Esophagus muscularis mucosa (tissue), 4 donors: ENCODE measurements at places on chromosomes 1 and 21. TPM values are rescaled to one million over a fixed set of nuclear protein-coding genes. Genes with fewer than 3 reads are reported as not detected.

DNA sequence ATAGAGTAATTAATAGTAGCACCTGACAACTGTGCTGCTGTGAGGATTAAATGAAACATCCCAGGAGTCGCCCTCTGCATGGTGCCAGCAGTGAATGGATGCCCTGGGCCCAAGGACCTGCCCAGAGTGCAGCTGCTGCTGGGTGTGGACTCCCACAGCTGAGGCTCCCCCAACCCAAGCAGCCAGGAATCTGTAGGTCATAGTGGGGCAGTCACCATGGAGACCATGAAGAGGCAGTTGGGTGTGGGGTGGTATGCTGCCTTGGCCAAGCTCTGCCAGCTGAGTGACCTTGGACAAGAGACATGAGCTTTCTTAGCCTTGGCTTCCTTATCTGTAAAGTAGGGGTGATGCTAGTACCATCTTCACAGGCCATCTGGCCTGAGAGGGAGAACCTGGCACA, 9.4 kb downstream of the OLIG2 start:
- no peaks in the 10 kb centered on the region for H3K36me3 ChIP-seq
- DNase-seq: no peak
- H3K4me1 ChIP-seq: peaks cover 4% of the 10 kb centered on the region
- H3K4me3 ChIP-seq: no peak overlapping the region

GRCh38 chr1:61953076-61953789, 211.0 kb downstream of the PATJ start:
- no peaks in the 10 kb centered on the region for H3K27me3 ChIP-seq
- no peak overlapping the region for H3K4me3 ChIP-seq
- peaks cover 16% of the 10 kb centered on the region for H3K4me1 ChIP-seq

GRCh38 chr1:5099558-5099957, 445.1 kb downstream of the AJAP1 start:
- no peaks in the 10 kb centered on the region for H3K36me3 ChIP-seq
- H3K4me3 ChIP-seq: no peak overlapping the region
- no peak overlapping the region for H3K27ac ChIP-seq
- no peaks in the 10 kb centered on the region for H3K27me3 ChIP-seq

- H3K4me1 ChIP-seq: peaks cover 82% of the 10 kb centered on the region
- no peak overlapping the region for H3K4me3 ChIP-seq
- peaks cover 75% of the 10 kb centered on the region for H3K36me3 ChIP-seq
- H3K27me3 ChIP-seq: no peaks in the 10 kb centered on the region
Measured at GRCh38 chr1:10651793-10652192, 144.7 kb downstream of the CASZ1 start.

HES3 gene
- not detected for total RNA-seq

NUDT4B gene
- total RNA-seq: 31.6 TPM

CSMD2 gene
- total RNA-seq: 0.26 TPM

DNA sequence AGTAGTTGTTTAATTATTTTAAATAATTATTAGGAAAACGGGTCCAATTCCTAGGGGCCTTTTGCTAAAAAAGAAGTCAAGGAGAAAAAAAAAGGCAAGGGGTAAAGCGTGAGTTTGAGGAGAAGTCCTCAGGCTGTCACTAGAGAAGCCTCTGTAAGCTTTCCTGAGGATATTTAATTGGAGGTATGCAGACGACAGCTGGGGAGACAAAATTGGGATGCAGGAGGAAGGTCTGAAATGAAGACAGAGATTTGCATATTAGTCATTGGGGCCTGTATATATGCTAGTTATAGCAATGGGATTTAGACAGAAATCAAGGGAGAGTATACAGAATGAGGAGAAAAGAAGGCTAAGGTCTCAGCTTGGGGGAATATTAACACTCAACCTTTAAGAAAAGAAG, 8.6 kb downstream of the ATP6V1G3 start:
- H3K4me1 ChIP-seq: no peaks in the 10 kb centered on the region
- H3K27me3 ChIP-seq: no peaks in the 10 kb centered on the region
- no peaks in the 10 kb centered on the region for H3K36me3 ChIP-seq
- no peak overlapping the region for H3K27ac ChIP-seq
- no peak overlapping the region for H3K4me3 ChIP-seq

GRCh38 chr1:29548091-29548490, 311.8 kb downstream of the PTPRU start:
- no peaks in the 10 kb centered on the region for H3K4me1 ChIP-seq
- no peak overlapping the region for H3K4me3 ChIP-seq
- no peak for DNase-seq
- H3K27ac ChIP-seq: no peak overlapping the region
- no peaks in the 10 kb centered on the region for H3K27me3 ChIP-seq
- no peaks in the 10 kb centered on the region for H3K36me3 ChIP-seq

DNA sequence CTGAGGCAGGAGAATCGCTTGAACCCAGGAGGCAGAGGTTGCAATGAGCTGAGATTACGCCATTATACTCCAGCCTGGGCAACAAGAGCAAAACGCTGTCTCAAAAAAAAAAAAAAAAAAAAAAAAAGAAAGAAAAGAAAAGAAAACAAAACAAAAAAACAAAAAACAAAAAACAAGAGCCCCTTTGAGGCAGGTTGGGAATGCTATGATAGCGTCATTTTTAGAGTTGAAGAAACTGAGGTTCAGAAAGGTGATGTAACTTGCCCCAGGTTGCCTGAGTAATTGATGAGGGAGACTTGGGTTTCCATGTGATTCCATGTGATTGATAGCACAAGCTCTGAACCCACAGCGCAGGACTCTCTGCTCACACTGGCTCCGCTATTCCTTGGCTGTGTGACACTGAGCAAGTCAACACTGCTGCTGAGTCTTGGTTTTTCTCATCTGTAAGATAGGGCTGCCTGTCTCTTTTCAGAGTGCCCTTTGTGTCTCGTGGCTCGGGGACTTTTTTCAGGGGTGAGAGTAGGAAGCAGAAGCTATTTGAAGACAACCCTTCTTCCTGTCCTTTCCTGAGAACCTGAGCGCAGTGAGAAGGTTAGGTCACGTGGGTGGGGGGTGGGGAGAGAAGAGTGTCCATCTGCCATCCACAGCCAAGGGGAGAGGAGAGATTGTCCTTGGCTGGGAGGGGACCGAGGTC, 2.5 kb downstream of the CNR2 start:
- H3K4me3 ChIP-seq: no peak overlapping the region
- H3K27me3 ChIP-seq: peaks cover 43% of the 10 kb centered on the region
- DNase-seq: no peak

DNA sequence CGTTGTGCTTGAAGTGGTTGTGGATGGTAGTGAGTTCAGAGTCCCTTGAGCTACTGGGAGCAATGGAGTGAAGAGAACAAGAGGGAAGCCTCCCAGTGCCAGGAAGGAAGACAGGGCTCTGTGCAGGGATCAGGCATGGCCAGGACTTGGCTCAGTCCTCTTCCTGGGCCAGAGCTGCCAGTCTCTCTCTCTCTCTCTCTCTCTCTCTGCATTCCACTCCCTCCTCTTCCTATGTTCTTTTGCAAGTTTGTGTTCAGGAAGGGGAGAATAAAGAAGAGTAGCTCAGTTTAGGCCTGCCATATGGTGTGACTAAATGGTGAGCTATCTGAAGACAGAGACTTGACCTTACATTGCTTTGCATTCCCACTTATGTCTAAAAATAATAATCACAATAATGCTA, 20.5 kb upstream of the RPTN start:
- no peaks in the 10 kb centered on the region for H3K36me3 ChIP-seq
- no peaks in the 10 kb centered on the region for H3K27me3 ChIP-seq
- no peak for DNase-seq
- peaks cover 6% of the 10 kb centered on the region for H3K4me1 ChIP-seq
- H3K27ac ChIP-seq: no peak overlapping the region
- no peak overlapping the region for H3K4me3 ChIP-seq

OVAAL gene
- total RNA-seq: not detected

- H3K27me3 ChIP-seq: no peaks in the 10 kb centered on the region
- DNase-seq: no peak
- no peak overlapping the region for H3K27ac ChIP-seq
- H3K4me1 ChIP-seq: peaks cover 11% of the 10 kb centered on the region
- no peaks in the 10 kb centered on the region for H3K36me3 ChIP-seq
Measured at GRCh38 chr1:212186427-212187207, 98.6 kb upstream of the PPP2R5A start.

DNA sequence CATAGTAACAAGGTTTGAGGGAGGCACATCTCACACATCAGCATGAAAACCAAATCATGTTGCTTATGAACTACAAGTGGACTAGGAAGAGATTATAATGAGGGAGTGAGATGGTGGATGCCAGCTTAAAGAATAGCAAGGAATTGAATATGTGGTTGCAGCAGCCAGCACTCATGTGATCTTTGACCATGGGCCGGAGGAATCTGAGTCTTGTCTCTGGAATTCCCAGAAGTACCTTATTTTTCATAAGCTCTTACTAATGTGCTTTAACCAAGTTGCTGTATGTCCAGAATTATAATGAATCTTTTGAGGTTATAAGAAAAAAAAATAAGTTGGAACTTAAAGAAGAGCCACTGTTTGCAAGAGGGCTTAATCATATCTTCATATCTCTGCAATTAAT, 97.0 kb downstream of the DISP1 start:
- no peak for DNase-seq
- peaks cover 21% of the 10 kb centered on the region for H3K4me1 ChIP-seq
- H3K36me3 ChIP-seq: no peaks in the 10 kb centered on the region
- no peaks in the 10 kb centered on the region for H3K27me3 ChIP-seq

DNA sequence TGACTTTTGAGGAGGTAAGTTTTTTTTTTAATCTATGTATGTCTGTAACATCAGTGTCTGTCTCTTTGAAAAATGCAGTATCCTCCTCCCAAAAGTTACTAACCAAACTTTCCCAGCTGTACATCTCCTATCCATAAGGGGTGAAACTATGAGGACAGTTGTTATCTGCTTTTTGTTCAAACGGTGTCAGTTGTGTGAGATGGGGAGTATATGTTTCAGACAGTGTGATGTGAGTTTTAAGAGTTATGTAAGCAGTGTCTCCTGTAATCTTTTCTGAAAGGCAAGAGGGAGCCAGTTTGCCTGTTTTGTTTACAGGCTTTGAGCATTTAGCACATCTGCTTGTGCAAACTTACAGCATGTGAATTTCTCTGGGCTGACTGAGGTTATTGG, 34.8 kb upstream of the CACYBP start:
- no peaks in the 10 kb centered on the region for H3K36me3 ChIP-seq
- H3K4me1 ChIP-seq: peaks cover 30% of the 10 kb centered on the region
- DNase-seq: no peak
- H3K27ac ChIP-seq: peak overlapping the region; percentile 77
- no peaks in the 10 kb centered on the region for H3K27me3 ChIP-seq

DNA sequence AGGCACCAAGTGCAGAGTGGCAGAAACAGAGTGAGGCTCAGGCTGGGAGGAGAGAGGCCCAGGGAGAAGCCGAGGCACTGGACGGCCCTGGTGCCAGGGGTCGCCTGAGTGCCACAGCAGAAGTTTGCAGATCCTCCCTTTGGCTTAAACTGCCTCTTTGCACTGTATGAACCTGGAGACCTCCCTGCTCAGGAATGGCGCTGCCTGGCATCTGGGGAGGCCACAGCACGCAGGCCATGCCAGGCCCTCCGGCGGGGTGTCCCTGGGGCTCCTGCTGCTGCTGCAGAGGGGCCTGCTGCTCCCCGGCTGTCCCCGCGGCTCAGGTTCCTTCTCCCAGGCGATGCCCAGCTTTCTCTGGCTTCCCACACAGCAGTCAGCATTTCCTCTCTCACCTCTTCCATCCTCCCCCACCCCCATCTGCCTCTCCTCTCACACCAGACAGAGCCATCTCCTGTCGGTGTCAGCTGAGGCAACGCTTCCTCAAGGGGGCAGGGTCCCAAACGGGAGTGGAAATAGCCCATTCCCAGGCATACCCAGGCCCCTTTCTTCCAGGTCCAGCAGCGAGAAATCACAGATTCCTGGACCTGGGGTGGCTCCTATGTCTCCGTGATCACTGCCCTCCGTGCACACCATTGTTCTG, 35.2 kb downstream of the SYT6 start:
- no peak for DNase-seq
- no peak overlapping the region for H3K27ac ChIP-seq
- H3K4me1 ChIP-seq: no peaks in the 10 kb centered on the region
- H3K36me3 ChIP-seq: no peaks in the 10 kb centered on the region
- no peak overlapping the region for H3K4me3 ChIP-seq
- no peaks in the 10 kb centered on the region for H3K27me3 ChIP-seq

DNA sequence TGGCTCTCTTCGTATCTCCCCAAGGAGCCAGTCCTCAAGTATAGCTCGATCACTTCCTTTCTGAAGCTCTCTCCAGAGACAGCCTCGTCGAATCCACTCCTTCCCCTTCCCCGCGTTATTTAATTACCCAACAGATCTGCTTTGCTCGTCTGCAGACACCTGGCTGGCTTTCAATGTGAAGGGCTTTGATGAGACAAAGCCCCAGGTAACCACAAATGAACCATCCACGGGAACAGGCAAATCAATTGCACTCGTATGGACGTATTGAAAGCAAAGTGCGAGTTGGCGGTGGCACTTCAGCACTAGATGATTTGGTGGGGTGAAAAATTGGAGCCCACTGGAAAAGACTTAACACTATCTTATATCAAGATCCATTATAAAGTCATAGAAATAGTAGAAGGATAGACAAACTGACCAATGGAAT, 364 bp upstream of the BCAR3 start:
- peak overlapping the region; percentile 94 for H3K4me3 ChIP-seq
- H3K4me1 ChIP-seq: peaks cover 41% of the 10 kb centered on the region
- no peak for DNase-seq
- no peaks in the 10 kb centered on the region for H3K27me3 ChIP-seq

DNA sequence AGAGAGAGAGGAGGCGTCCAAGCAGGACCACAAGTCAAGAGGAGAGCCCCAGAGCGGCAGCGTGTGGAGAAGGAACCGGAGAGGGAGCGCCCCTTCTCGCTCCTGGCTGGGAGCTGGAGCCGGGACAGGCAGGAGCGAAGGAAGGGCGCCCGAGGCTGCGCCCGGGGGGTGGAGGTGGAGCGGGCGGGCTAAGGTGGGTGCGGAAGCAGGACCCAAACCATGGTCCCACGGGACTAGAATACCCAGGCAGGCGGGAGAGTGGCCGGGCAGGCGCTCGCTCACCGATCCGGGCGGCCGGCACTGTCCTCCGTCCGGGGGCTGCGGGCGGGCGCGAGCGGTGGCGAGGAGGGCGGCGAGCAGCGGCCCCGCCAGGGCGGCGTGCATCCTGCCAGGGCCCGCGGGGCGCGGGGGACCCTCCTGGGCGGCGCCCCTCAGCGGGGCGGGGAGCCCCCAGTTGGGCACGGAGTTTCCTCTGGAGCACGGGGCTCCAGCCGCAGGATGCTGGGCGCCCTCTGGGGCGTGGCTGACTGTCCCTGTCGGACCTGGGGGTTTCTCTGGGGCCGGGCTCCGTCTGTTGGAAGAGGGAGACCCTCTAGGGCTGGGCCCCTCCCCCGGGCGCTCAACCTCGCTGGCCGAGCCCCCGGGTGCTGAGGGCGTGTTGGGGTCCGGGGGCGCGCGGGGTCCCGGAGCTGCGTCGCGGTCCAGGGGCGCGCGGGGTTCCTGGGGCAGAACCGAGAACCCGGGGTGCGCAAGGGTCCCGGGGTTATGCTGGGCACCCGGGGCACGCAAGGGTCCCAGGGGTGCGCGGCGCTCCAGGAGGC, 569 bp downstream of the TRABD2B start:
- H3K36me3 ChIP-seq: no peaks in the 10 kb centered on the region
- peak overlapping the region; percentile 82 for H3K4me3 ChIP-seq
- DNase-seq: no peak

GRCh38 chr1:230822092-230822581, 46.2 kb downstream of the C1orf198 start:
- H3K4me1 ChIP-seq: peaks cover 50% of the 10 kb centered on the region
- no peak overlapping the region for H3K4me3 ChIP-seq
- no peaks in the 10 kb centered on the region for H3K27me3 ChIP-seq
- H3K27ac ChIP-seq: no peak overlapping the region
